Right atrium auricular region (tissue), 2 donors: ENCODE measurements at places on chromosomes 13 and 19. TPM values are rescaled to one million over a fixed set of nuclear protein-coding genes. Genes with fewer than 3 reads are reported as not detected.

KLK4 gene
- total RNA-seq, result not detected

DNA sequence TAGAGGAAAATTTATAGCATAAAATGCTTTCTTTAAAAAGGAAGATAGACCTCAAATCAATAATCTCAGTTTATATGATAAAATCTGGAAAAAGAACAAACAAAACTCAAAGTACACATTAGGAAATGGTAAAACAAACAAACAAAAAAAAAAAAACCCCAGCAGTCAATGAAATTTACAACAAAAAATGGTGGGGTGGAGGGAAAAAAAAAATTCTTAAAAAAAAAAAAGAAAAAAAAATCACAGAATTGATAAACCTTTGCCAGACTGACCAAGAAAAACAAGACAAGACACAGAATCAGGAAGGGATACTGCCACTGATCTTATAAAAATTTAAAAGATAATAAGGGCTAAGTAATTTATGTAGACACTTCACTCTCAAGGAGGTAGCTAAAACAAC is 11.2 kb downstream of the TUBGCP3 start:
- DNase-seq, result no peak

- no peak for DNase-seq
Observed at GRCh38 chr19:58372311-58373133, 8.3 kb downstream of the ZNF837 start.

DNA sequence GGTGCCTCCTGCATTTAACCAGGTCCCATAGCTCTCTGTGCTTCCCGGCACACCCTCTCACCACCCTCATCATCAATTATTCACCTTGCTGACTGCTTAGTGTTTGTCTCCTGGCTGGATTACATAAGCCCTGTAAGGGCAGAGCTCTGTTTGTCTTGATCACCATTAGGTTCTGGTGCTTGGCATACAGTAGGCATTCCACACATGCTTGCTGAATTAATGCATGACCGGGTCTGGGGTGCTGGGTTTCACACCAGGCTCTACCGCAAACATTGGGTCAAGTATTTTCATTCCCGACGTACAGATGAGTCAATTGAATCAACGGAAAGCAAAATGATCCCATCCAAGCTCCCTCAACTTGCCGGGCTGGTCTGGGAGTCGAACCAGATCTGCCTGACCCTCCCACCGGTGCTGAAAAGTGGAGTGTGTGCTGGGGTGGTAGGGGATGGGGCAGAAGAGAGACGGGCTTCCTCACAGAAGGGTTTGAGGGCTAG is 28.5 kb downstream of the VAV1 start:
- no peak for DNase-seq

DNA sequence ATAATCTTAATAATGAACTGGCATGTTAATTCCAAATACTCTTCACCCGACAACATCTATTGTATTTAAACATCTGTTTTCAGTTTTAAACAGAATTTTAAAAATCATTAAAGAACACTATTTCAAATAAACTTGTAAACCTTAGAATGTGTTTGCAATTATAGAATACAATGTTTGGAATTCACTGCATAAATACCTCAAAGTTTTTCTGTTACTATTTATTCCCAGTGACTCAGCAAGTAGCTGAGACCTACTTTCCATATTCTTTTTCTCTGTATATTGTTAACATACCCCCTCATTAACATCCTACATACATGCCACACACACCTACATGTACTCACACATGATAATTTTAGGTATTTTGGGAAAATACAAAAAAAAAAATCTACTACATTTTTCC is 1134.3 kb downstream of the SLITRK1 start:
- DNase-seq, result no peak

GRCh38 chr13:41565216-41565615 is 107.9 kb downstream of the RGCC start:
- no peak for DNase-seq

GRCh38 chr19:49065905-49066512 is 1.4 kb upstream of the NTF4 start:
- DNase-seq, result no peak

DNA sequence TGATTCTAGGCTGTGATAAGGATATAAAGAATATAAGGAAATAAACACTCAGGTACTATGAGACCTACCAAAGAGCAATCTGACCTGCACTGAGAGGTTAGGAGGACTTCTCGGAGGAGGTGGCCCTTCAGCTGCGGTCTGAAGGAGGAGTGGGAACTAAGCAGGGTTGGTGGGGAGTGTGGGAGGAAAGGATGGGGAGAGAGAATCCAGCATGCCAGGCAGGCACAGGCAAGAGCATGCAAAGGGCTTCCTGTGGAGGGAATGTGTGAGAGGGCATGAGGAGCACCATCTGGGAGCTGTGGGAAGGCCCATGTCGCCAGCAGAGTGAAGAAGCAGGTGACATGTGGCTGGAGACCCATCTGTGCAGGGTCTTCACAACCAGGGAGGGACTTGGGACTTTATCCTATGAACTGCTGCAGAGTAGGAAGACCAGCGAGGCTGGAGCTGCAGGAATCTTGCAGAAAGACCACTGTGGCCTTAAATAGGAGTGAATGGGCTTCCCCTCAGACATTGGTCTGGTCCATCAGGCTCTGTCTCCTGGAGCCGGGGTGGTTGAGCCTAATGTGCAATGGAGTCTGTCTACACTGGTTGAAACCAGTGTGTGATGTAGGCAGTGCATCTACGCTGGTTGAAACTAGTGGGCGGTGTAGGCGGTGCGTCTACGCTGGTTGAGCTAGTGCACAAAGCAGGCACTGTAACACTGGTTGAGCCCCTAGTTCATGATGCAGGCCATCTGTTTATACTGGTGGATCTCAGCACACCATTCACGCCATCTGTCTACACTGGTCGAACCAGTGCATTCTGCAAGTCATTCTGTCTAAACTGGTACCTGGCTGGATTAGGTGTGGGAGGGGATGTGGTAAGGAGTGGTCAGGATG is 6.4 kb downstream of the CHST8 start:
- DNase-seq, result no peak

CFD gene
- total RNA-seq, result 652 TPM

DNA sequence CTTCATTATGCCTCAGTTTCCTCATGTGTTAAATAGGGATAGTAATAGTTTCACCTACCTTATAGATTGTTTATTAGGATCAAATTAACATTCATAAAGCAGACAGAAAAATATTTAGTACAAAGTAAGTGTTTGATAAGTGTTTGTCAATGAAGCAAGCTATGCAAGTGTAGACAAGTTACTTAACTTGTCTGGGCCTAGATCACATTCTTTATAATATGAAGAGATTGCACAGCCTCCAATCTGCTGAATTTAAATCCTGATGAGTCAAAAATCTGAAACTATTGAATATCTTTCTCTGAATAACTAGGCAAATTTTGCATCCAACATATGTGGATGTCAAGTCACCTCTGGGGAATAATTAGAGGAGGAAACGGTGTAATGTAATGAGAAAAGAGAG is 170.5 kb downstream of the MZT1 start:
- DNase-seq, result no peak

DNA sequence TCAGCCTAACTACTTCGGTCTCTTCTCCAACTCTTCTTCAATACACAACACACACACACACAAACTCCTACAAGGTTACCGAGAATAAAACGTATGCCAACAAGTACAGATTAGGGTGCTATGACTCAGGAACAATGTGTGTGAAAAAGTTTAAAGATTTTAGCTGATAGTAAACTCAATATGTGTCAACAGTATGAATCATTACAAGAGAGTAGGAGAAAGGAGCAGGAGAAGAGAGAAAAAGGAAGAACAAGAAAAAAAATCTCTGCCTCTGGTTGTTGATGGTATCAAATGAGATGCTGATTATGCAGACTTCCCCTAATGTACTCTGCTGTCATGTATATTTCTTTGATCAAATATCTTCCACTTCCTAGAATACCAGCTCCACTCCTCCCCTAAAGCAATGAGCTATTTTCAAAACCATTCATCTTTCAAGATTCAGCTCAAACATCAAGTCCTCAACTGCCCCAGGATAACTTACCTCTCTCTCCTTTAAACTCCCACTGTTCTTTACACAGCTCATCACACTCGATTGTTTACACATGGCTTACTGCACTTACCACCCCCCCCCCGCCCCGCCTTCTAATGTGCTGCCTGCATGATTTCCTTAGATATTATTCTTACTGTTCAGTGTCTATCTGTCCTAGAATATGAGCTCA is 95.6 kb downstream of the FAM216B start:
- no peak for DNase-seq

GRCh38 chr13:99932912-99933311 is 38.7 kb downstream of the ZIC5 start:
- DNase-seq, result no peak

DNA sequence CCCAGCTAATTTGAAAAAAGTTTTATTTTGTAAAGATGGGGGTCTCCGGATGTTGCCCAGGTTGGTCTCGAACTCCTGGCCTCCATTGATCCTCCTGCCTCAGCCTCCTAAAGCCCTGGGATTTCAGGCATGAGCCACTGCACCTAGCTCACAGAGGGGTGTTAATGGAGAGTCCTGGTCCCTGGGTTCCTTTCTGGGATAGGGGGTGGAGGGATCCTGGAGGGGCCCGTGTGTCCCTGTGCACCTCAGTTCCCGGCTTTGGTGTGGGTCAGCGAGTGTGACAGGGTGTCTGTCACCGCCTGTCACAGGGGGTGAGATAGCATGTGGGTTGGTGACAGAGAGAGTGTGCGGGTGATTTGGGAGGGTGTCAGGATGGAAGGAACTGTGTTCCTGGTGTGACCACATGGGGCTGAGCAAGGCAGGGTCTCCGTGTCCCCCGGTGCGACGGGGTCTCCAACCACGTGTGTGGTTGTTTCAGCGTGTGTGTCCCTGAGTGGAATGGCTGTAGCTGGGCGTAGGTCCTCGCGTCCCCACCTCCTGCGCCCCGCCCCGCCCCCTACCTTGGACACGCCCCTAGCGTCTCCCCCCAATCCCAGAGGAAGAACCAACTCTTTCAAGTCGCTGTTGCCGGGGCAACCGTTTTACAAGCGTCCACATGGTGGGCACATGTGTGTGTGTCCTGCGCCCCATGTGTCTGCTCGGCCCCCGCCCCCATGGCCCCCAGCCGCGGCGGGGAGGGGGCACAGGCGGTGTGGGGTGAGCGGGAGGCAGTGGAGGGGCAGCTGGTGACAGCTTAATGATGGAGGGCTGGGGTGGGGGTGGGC is 2.9 kb upstream of the NRTN start:
- no peak for DNase-seq

ZFP28 gene
- total RNA-seq, result 4.6 TPM

DNA sequence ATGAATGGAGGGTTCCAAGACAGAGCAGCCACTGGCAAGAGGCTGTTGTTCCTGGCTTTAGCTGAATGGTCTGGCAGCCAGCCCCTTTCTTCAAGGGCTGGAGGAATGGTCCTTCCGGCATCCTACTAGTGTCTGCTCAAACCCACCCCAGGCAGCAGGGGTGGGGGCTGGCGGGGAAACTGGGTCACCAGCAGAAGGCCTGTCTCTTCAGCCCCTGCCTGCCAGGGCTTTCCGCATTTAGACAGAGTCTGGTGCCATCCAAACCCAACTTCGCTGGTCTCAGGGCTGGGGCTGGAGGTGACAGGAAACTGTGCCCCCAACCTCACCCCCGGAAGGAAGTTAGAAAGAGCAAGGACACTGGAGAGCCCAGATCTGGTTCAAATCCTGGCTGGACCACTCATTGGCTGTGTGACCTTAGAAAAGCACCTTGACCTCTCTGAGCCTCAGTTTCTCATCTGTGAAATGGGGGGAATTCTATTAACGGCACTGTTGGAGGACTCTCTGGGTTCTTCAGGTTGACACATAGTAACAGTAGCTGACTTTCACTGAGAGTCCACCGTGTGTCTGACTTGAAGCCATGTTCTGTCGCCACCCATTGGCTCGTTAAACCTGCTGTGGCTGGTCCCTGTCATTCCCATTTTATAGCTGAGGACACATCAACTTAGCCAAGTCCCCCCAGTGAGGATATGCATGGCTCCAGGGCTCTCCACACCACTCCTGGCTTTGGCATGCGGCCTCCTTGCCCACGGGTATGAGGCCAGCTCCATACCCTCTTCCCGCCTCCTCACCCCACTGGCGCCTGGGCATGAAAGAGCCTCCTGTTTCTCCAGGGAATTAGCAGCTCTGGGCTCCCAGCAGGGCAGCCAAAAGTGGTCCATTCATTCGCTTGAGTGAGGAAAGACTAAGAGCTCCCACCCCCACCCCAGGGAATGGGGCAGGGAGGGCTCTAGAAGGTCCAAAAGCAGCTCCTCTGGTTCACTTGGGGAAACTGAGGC is 2.5 kb upstream of the NR2C2AP start:
- DNase-seq, result no peak

DNA sequence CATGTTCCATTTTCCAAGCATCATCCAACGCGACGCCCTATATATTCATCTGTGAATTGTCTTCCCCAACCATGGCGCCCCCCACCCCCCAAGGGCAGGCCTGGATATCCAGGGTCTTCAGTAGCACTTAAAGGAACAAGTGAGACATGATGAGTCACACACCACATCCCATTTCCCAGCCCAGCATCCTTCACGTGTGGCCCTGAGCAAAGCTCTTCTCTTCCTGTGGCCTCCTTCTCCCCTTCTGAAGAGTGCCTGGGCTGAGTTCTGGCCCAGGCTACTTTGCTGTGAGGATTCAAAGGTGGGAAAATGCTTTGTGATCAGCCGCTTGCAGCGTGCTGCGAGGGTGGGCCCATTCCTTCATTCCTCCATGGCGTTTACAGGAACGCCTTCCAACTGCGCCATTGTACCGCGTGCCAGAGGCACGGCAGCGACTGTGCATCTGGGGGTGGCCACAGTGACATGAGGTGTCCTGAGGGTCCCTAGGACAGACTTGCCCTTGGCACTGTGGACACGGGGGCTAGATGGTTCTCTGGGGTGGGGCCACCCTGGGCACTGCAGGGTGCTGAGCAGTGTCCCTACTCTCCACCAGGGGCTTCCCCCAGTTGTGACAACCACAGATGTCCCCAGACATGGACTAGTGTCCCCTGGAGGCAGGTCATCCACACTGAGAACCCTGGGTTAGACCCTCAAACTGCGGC is 11.7 kb downstream of the PLIN4 start:
- DNase-seq, result no peak

GRCh38 chr19:35013041-35013819 is 13.1 kb downstream of the GRAMD1A start:
- DNase-seq, result peak; percentile 86

DNA sequence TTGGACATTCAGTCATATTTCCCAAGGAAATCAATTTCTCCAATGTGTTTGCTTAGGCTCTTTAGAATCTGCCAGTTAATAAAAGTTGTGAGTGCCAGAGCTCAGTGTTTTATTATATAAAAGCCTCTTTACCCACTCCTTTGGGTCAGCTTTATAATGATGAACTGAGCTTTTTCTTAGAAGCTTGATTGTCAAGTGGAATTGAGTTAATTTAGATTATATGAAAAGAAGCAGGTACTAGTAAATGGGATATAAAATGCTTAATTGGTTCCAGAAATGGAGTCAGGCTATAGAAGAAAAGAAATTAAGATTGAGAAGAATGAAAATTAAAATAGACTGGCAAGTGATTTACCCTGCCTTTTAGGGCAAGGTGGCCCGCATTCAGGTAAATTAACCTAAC is 363.2 kb downstream of the SLITRK6 start:
- no peak for DNase-seq

ZNF543 gene
- total RNA-seq, result 6.0 TPM

DNA sequence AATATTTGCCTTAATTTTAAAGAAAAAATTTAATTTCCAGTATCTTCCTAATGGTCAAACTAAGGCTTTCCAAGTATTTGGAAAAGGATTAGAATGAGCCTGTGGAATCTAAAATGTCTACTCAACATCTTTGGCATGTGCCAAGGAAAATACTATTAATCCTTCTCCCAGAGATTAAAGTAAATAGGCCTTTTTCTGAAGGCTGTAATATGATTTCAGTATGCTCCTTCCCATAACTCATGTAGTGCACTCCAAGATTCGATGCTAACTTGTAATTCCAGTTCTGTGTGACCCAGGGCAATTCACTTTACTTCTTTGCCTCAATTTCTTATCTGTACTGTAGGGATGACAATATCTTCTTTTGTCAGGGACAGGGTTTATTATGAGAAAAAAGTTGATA is 196.9 kb downstream of the ZIC5 start:
- DNase-seq, result no peak

ANGPTL8 gene
- not detected for total RNA-seq

TEKTIP1 gene
- total RNA-seq, result not detected
